Activated T-cell treated with anti-CD3 and anti-CD28 coated beads, Interleukin-2, amount 50 U/mL, for 72 hours (primary cell): ENCODE measurements at places on chromosomes 7 and 10. TPM values are rescaled to one million over a fixed set of nuclear protein-coding genes. Genes with fewer than 3 reads are reported as not detected.

USP6NL gene
- 2.3 TPM for total RNA-seq

ANXA11 gene
- 207 TPM for total RNA-seq

TRIL gene
- not detected for total RNA-seq

ATAD1 gene
- total RNA-seq, result 55.9 TPM

VENTX gene
- 0.21 TPM for total RNA-seq
